ENCODE measurements at places on chromosomes 2 and 18.

DNA sequence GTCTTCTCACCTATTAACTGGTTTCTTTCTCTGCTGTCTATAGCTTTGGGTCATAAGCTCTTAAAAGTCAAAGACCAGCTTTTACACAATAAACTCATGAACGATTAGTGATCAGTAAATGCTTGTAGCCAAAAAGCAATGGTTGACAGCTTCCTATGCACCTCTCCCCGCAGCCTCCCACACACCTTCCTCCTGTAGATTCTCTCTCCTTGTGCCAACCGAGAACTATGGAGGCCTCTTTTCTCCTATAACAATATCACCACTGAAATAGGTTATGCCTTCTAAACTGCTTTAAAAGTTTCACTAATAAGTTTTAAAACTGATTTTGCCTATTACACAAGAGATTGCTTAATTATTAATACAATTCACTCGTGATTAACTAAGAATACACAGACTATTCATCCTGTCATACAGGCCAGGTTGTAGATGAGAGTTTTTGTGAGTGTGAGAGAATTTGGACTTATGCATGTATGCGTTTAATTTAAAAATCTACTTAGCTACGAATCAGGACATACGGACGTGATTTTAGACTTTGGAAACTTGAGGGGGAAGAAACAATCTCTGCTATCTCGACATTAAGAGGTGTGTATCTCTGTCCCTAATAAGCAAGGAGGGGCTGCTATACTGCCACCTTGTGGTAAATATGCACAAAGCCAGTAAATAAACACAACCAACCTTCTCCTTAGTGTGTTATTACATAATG is 229.1 kb upstream of the RBBP8 start:
- no peak for DNase-seq

DNA sequence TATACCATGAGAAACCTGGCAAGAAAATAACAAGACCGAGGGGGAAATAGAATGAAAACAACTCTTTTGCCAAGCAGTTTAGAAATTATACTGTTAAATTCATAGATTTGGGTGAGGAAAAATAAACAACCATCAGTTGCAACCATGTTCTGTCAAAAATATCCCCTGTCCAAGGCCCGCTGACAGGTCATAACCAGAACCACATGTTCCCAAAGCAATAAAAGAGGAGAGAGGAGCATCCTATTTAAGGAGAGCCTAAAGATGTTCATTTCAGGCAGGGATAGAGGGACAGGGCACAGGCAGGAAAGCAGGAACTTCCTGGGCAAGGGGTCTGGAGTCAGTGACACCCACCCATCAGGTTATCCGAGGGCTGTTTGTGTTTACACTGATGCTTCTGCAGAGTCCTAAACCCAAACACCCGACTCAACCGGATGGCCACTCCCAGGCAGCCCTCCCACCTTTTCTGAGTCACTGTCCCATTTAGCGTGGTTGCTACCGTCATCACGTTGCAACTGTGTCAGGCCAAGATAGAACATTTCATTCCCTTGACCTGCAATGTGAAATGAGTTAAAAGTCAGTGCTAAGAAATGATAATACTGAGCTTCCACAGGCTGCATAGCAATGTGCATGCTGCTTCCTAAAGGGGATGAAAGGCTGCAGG is 468.3 kb upstream of the RAB12 start:
- DNase-seq = no peak

DNA sequence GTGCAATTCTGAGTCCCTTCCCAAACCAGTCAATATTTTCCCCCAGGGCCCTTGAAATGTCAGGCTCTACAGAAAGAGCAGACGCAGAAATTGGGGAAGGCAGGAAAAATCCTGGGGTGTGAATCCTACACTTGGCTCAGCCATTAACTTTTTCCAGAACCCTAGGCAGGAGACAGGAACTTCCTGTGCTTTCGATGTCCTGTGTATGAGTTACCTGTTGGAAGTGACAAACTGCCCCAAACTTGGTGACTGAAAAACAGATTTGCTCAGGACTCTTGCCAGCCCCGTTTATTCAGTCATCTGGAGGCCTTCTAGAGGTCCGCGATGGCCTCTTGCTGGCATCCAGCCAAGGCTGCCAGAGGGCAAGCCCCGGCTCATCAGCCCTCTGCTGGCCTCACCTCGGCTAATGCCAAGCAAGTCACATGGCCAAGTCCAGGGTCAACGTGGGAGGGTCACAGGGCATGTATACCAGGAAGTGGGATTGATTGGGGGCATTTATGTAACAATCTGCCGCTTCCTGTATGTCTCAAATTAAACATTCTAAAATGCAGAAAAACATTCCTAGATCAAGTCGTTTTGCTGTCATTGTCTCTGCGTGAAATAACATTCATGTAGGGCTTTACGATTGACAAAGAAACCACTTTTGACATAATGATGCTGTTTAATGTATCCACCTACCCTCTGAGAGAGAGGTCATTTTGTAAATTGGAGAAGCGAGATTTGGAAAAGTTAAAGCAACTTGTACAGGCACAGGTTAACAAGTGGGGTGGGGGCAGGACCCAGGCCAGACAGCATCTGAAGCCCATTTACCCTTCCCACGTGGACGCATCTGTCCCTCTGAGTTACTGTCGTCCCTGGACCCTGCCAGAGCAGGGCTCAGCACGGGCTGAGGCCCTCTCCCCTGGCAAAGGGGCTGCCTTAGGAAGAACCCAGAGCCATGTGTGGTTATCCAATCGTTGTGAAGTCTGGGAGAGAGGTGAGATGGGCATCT is 179.4 kb downstream of the INHBB start:
- no peak for DNase-seq

- DNase-seq = no peak
These were observed 253.7 kb downstream of the DYM start for GRCh38 chr18:49206717-49207116.

DNA sequence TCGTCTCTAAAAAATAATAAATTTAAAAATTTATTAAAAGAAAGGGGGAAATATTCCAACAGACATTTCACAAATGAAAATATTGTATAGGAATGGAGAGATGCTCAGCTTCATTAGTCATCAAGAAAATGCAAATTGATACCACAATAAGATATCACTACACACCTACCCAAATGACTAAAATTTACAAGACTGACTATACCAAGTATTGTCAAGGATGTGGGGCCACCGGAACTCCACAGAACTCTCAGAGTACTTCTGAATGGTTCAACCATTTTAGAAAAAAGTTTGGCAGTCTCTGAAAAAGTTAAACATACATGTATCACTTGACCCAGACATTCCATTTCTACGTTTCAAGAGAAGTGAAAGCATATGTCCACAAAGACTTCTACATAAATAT is 163.4 kb downstream of the EHBP1 start:
- DNase-seq = no peak

DNA sequence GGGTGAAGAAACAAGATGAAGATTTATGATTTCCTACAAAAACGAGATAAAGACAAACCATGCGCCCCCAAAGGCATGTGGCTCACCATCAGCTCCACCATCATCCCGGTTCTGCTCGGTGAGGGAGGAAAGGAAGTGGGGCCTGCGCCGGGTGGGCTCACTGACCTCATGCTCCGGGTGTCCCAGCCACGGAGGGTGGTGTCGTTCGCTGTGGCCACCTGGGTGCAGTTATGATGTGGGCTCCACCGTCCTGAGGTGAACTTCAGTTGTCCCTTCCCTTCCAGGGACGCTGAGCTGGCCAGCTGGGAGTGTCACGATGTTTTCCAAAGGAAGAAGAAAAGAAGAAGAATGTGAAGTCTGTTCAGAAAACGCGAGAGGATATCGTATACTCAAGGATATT is 180.9 kb downstream of the EIPR1 start:
- DNase-seq = no peak

DNA sequence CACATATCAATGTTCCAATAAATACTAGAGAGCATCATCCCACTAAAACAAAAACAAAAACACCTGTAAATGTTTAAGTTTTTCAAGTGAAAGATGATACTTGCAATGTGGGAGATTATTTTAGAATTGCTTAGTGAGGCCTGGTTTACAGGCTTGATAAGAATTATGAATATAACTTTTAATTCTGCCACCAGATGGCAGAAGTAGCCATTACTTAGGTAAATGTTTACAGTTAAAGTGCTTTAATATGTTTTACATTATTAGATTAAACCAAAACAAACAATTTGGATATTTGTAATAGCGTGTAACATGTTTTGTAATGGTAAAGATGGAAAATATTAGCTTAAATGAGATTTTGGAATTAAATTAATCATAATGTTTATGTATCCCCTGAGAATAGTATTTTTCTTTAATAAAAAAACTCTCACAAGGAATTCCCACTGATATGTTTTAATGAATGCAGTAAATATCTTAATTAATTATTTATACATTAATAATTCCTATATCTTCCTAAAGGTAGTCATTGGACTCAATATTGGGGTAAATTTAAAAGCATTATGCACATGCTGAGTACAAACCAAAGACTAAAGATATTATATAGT is 522.0 kb downstream of the SPAG16 start:
- DNase-seq = no peak

- DNase-seq = no peak
These were observed 499 bp upstream of the LMAN1 start for GRCh38 chr18:59359576-59359952.

GRCh38 chr18:5197461-5197860 is 404 bp upstream of the AKAIN1 start:
- no peak for DNase-seq

- DNase-seq = no peak
These were observed 90.3 kb downstream of the DHRS9 start for GRCh38 chr2:169159686-169160085.

GRCh38 chr2:4900861-4901770 is 791.1 kb upstream of the SOX11 start:
- DNase-seq = no peak
